Stimulated activated CD8-positive, alpha-beta memory T cell treated with anti-CD3 and anti-CD28 coated beads, Interleukin-15, amount 100 ng/mL, for 4 hours (primary cell): ENCODE measurements at places on chromosomes 7 and 10.

DNA sequence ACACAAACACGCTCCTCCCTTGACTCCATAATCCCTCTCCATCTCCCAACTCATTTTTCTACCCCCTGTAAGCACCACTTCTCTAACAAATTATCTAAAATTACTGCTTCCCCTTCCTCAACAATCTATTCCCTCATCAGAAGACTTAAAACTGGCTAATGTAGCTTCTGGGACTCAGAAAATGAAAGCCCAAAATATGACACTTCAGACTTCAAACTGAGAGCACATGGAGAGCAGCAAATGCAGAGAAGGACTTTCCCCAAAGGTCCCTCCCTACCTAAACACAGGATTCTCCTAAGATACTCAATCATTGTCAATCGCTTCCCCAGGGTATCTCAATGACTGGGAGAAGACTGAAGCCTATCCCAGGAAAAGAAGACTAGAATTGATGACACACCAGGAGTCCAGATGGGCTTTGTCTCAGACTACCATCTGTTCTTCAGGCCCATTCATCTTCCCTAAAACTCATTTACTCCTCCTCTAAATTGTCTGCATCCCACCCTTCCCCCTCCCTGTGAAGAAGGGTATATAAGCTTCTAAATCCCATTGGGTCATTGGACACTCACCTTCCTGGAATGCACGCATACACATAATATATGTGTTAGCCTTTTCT lies 39.2 kb downstream of the ST8SIA6 start:
- DNase-seq: no peak

DNA sequence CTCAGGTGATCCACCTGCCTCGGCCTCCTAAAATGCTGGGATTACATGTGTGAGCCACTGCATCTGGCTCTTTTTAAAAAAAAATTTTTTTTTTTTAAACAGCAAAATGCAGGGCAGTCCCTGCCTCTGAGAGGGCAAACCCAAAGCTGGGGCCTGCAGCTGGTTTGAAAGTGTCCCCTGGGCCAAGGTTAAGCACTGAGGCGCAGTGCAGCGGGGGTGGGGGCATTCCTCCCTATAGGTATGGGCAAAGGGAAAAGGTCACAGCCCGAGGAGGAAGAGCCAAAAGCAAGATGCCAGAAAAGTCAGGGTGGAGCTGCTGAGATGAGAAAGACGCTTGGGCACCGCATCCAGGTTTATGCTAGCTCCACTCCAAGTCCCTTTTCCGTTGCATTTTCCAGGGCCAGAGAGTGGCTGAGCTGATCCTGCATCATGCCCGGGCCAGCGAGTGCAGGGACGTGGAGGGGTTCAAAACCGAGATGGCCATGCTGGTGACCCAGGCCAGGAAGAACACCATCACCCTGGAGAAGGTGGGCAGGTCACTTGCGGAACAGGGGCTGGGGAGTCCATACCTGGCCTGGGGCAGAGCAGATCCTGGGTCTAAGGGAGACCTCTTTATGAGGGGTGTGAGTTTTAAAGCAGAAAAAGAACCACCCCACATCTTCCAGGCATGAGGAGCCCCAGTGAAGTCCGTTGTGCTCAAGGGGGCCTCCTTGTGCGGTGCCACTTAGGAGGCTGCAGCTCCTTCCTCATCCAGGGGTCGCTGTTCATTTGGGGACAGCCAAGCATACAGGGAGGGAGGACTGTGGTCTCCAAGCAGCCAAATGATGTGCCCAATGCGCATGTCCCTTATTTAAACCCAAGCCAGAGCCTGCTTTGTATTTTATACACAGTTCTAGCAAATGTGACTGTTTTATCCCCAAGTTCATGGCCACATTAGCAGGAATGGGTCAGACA lies 7.0 kb upstream of the NDUFB2 start:
- DNase-seq: no peak

DNA sequence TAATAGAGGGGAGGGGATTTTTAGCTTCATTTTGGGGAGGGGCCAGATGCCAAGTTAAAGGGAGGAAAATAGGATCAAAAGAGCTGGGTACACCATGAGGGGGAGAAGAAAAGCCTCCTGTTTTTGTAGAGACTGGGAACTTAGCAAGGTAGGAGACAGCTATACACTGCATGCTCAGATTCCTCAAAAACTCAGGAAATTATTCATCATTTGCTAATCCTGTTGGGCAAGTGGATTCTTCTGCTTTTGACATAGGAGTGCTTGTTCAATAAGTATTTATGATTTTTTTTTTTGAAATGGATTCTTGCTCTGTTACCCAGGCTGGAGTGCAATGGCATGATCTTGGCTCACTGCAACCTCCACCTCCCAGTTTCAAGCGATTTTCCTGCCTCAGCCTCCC lies 73.4 kb downstream of the LYZL2 start:
- DNase-seq: no peak

- no peak for DNase-seq
Observed at GRCh38 chr10:43678654-43679053, 30.0 kb upstream of the ZNF32 start.

- DNase-seq: no peak
Observed at GRCh38 chr7:15143121-15143520, 240.6 kb upstream of the DGKB start.

- DNase-seq: no peak
Observed at GRCh38 chr7:31640381-31640780, 46.6 kb upstream of the PPP1R17 start.

GRCh38 chr7:108497082-108497725 lies 28.7 kb downstream of the PNPLA8 start:
- peak; percentile 4 for DNase-seq
